ENCODE measurements at places on chromosomes 2 and 18. TPM values are rescaled to one million over a fixed set of nuclear protein-coding genes. Genes with fewer than 3 reads are reported as not detected.

Gene ASXL3
- total RNA-seq = 6.7 TPM

GRCh38 chr18:69808399-69808798, 139.3 kb downstream of the CD226 start:
- DNase-seq = no peak
- H3K4me1 ChIP-seq = no peaks in the 10 kb centered on the region
- no peaks in the 10 kb centered on the region for H3K27me3 ChIP-seq
- H3K36me3 ChIP-seq = no peaks in the 10 kb centered on the region
- H3K4me3 ChIP-seq = no peak overlapping the region

- no peak overlapping the region for H3K27ac ChIP-seq
- no peaks in the 10 kb centered on the region for H3K36me3 ChIP-seq
- H3K27me3 ChIP-seq = peaks cover 12% of the 10 kb centered on the region
- no peak overlapping the region for H3K4me3 ChIP-seq
These were observed 382.4 kb upstream of the SMIM21 start for GRCh38 chr18:75809926-75810255.

DNA sequence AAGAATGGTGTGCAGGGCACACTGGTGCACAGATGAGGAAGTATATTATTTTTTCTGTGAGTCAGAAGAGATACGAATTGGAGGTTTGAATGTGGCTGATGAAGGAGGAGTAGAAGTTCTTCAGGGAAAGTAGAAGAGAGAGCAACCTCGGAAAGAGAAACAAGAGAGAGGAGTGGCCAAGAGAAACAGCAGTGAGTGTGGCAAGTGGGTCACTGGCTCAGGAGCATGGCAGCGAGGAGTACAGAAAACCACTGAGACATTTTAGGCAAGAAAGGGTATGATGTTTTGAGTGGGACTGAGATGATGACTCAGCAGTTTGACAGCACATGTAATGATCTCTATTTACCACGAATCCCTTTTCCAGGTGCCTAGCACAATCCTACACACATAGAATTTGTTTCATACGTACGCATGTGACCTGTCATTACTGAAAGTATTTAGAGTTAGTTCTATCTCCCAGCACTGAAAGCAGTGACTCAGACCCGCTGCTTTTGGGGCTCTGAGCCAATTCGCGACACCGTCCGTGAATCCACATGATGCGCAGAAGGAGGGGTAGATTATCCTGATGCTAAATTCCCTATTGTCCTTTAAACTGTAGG, 915.4 kb downstream of the DCDC2C start:
- no peaks in the 10 kb centered on the region for H3K4me1 ChIP-seq
- no peaks in the 10 kb centered on the region for H3K27me3 ChIP-seq
- H3K4me3 ChIP-seq = no peak overlapping the region
- no peak overlapping the region for H3K27ac ChIP-seq
- no peak for DNase-seq
- no peaks in the 10 kb centered on the region for H3K36me3 ChIP-seq

Gene PRKRA
- total RNA-seq = 48.7 TPM

All from left ventricle myocardium inferior (tissue), 1 donor.